Stimulated activated CD8-positive, alpha-beta memory T cell treated with anti-CD3 and anti-CD28 coated beads, Interleukin-15, amount 100 ng/mL, for 24 hours (primary cell): ENCODE measurements at places on chromosomes 5 and 9.

GRCh38 chr5:39138892-39139291, 64.7 kb upstream of the RICTOR start:
- DNase-seq = no peak

- no peak for DNase-seq
These were observed 57.0 kb upstream of the GRAMD2B start for GRCh38 chr5:126366199-126366560.

GRCh38 chr9:91773156-91773555, 176.9 kb downstream of the ROR2 start:
- DNase-seq = no peak

DNA sequence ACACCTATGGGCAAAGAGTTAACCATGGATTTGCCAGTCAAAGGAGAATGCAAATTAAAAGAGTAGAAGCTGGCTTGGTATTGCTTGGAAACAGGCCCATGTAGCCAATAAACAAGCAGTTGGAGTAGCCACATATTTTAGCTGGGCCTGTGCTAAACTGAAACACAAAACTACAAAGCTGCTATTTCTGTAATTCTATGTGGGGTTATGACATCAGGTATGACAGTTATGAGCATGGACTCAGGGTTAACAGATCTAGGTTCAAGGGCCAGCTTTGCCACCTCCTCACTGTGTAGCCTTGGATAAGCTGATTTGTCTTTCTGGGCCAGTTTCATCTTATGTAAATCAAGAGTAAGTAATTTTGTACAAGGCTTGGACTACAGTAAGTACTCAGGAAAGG, 142.7 kb downstream of the PIP5K1B start:
- no peak for DNase-seq
